ENCODE measurements at places on chromosomes 7 and 10.

GRCh38 chr10:79272353-79272752 lies 74.9 kb upstream of the PPIF start:
- DNase-seq: no peak

- DNase-seq: no peak
Measured at GRCh38 chr10:127492607-127493250, 56.4 kb upstream of the NPS start.

DNA sequence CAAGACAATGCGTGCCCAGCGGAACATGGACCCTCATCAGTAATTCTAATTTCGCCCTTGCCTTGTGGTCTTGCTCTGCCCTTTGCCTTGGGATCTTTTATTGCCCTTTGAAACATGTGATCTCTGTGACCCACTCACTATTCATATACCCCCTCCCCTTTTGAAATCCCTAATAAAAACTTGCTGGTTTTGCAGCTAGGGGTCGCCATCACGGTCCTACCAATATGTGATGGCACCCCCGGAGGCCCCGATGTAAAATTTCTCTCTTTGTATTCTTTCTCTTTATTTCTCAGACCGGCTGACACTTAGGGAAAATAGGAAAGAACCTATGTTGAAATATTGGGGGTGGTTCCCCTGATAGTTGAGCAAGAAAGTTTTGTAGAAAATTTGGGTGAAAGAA lies 242.7 kb downstream of the CDK14 start:
- DNase-seq: no peak

- no peak for DNase-seq
Measured at GRCh38 chr10:91201213-91201996, 19.1 kb upstream of the PCGF5 start.

DNA sequence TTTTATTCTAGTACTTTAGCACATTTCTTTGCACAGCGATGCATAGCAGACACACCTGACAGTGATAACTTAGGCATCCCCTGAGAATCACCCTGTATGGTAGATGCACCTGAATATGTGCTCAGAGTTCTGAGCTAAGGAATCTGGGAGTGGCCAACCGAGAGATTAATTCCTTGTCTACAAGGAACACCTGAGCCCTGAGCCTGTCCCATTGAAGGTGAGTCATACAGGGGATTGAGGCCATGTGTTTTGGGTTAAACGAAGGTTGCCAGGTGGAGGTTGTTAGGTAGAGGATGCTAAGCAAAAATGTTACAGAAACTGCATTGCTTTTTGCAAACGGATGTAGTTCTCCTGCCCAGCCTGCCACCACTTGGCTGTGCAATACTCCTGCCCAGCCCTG lies 128.9 kb downstream of the AMPH start:
- DNase-seq: no peak

DNA sequence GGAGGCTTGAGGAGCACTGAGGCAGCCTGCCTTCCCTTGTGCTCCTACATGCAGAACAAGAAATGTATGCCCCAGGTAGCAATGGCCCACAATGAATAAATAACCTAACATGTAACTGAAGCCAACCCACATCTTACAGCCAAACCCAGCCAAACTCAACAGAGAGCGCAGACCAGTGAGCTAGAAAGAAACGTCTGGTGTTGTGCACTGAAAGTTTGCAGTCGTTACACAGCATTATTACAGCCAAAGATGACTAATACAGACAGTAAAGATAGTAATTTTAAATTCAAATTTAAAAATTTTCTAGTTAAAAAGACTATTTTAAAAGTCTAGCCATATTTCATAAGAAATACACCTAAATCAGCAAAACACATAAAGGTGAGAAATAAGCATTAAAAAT lies 11.2 kb downstream of the USP6NL start:
- no peak for DNase-seq

DNA sequence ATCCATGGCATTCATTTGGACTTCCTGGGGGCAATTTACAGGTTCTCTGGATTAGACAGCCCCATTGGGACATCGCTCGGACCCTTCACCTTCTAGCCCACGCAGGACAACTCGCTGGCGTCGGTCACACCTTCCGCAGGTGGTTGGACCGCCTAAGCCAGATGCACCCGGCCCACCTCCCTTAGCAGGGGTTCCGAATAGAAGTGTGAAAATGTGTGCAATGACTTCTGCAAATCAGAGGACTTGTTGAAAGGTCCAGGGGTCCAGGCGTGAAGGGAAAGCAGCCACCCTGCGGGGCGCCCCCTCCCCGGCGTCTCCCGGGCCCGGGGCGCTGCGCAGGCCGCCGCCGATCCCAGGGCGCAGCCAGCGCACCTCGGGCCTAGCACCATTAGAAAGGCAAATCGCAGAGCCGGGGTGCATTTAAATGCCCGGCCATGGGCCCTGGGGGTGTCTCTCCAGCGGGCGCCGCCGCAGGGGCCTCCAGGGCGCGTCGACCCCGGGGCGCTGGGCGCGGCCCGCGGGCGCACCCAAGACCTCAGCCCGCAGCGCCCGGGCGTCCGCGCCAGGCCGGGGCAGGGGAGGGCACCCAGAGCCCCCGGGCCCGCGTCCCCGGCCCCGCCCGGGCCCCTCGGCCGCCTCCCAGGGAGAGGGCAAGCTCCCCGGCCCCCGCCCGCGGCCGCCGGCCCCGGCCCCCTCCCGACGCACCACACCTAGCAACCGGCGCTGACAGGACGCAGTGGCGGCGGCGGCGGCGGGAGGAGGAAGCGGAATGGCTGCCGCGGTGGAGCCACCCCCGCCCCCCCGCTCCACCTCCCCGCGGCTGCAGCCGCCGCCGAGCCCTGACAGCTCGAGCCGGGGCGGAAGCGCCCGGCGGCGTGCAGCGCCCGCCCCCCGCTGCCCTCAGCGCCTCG lies 1.2 kb downstream of the JAZF1 start:
- no peak for DNase-seq

GRCh38 chr10:29896053-29896452 lies 163.3 kb downstream of the JCAD start:
- DNase-seq: no peak

DNA sequence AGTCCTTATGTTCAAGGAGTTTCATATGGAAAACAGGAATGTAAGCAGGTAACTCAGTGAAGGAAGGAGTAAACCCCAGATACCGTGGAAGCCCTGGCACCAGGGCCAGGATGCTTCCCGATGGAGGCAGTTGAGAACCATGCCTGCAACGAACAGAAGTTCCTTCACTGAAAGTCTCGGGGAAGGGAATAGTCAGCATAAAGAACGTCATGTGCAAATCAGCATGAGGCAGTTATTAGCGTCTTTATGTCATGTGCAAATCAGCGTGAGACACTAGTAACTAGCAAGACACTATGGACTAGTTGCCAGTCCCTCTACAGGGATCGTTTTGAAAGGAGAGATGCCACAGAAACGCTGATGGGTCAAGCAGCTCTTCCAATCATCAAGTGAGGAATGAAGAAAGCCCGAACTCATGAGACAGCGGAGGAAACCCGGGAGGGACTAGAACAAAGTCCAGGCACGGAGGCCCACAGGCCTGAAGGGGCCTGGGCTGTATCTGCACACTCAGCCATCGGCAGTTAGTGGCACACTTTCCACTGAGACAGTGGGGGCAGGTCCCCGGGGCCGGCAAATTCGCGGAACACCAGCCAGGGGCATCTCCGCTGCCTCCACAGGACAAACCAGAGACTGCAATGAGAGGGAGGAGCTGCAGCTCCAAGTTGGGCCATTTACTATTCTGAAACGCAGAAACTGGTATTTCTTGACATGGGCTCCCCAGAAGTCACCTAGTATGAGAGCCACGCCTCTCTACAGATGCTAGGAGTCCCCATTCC lies 109.6 kb downstream of the SFMBT2 start:
- no peak for DNase-seq

- no peak for DNase-seq
Measured at GRCh38 chr7:71465741-71466189, 333.8 kb downstream of the GALNT17 start.

DNA sequence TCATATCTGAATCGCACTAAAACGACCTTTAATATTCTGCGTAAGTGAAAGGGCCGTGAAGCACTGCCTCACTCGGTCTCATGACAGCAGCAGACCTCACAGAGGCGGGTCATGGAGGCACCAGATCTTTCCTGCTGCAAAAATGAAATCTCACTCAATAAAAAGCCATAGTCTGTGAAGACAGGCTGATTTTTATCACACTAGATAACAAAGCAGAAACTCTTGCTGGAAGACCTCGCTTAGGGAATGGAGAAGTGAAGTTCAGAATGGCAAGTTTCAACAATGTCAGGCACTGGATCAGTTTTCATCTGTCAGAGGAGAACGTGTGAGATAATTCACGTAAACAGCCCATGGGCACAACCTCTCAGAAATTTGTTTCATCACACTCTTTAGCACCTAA lies 8.0 kb downstream of the SEPHS1 start:
- DNase-seq: no peak

DNA sequence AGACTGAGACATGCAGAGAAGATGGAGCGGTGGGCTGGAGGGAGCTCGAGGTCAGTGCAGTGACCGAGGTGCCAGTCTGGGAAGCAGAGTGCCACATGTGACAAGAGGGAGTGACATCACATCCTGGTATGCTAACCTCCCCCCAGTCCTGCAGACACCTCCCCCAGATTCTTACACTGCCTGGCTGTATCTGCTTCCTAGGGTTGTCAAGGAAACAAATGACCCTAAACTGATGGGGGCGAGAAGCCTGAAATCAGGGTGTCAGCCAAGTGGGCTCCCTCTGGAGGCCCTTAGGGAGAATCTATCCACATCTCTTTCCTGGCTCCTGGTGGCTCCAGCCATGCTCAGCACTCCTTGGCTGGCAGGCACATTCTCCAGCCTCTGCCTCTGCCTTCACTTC lies 316.1 kb upstream of the ZMIZ1 start:
- DNase-seq: no peak

DNA sequence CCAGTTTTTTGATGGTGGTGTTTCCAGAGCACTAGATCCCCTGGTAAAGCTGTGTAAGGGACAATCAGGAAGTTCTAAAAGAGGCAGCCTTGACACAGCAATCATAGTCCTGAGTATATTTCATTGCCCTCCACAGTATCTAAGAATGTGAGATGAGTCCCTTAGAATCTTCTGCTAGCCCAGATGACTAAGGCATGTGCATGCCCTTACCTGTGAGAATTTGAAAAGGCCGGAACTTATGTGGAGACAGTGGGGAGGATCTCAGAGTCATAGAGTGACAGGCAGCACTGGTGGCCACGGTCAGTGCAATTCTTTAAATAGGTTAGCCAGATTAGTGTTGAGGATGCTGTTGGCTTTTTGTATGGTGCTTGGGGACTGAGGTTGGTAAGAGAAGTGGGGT lies 361.4 kb upstream of the VSTM2A start:
- no peak for DNase-seq

DNA sequence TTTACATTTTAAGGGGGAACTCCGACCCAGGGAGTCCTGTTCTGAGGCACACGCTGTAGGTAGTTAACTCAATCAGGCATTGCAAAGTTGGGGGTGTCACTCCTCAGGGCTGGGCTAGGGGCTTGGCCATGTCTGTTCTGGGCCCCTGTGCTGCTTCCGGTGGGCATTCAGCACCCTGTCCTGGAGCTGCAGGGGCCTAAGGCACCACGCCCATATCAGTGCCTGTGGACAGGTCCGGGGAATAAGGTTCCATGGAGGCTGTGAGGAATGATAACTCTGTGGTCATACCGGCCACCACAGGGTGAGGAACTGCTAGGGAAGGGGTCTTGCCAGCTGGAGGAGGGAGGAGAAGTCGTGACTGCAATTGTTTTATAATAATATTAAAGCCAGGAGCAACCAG lies 539.1 kb upstream of the FOXK1 start:
- no peak for DNase-seq

DNA sequence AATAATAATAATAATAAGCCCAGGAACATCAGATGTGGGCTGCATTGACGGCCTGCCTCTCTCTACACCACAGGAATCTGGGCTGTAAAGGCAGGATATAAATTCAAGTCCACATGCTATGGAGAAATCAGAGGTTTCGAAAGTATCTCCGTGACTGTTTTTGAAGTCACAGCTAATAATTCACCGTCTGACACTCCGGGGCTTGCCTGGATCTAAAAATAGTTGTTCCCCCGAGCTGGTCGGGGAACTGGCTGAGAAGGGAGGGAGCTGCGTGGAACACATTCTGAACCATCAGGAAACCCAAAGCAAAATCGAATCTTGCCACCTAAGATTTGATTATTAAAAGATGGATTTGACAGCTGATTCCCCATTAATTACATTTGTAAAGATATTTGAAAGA lies 35.4 kb downstream of the KLF6 start:
- no peak for DNase-seq

Data from NCI-H446 (cell line).